ENCODE measurements at places on chromosomes 1 and 21.

- DNase-seq, result no peak
Measured at GRCh38 chr1:151504759-151505158, 6.4 kb upstream of the CGN start.

DNA sequence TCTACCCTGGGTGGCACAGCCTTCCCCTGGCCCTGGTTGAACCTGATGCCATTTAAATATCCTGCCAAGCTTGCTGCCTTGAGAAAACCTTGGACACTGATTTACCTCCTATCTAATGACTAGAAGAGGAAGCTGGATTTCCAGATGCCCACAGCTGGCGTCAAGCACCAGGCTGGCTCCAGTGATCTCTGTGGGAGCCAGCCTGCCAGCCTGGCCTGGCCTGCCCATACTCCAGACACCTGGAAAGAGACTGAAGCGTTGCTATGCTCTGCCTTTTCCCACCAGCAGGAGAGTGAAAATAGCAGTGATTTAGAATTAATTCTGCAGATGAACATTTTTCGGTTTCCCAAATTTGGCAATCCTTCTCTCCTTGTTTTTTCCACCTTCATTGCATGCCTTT lies 11.5 kb upstream of the EIF4G3 start:
- no peak for DNase-seq

DNA sequence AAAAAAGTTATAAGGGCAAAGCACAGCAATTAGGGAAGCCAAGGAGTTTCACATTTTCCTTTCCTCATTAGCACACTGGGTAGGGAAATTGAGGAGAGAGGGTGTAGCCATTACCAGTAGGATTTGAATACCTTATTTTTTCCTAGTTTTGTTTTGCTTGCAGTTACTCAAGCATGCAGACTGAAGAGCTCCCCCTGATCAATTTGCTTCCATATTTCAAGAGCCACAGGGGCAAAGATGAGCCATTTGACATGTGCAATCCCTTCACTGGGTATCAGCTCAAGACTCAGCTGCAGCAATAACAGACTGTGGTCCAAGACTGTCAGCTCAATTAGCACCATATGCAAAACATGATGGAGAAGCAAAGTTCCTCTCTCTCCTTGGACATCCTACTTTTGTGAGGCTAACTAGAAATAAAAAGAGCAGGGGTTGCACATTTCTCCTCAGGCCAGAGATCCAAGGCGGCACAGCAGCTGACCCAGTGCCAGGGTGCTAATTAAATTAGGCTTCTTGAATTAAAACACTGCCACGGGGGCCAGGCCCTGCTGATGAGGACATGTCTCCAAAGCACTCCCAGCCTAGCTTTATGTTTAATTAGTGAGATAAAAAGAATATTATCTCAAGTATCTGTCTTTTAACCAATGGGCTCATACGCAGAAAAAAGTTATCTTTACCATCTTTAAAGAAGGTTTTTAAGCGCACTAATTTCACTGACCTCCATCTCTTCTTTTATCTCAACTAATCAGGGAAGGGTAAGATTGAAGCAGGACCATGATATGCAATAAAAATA lies 36.7 kb upstream of the LRRC53 start:
- no peak for DNase-seq

GRCh38 chr21:44801468-44802395 lies at the start of gene UBE2G2:
Gene UBE2G2 (minus strand): TSS chr21:44801820. CDS start chr21:44801748, 72 bp downstream.
- DNase-seq, result peak; percentile 94

GRCh38 chr1:83086346-83086745 lies 912.6 kb downstream of the TTLL7 start:
- DNase-seq, result peak; percentile 39

GRCh38 chr1:165212229-165212628 lies 144.3 kb downstream of the LMX1A start:
- DNase-seq, result no peak

- DNase-seq, result no peak
Measured at GRCh38 chr21:32712043-32712442, 15.8 kb downstream of the SYNJ1 start.

DNA sequence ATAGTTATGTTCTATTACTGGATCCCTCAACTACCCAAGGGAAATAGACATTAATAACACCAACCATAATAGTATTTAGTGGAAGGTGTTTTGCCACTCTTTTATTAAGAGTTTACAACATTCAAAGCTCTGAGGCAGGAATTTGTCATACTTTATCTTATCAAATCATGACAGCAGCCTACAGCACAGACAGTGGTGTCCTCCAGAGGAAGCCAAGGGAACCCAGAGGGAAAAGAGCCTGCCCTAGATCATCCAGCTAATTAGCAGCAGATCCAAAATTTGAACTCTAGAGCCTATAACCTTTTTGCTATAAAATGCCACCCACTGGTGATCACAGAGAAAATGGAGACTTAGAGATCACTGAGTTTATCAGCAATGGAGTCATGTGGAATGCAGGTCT lies 18.2 kb downstream of the VAV3 start:
- no peak for DNase-seq

- DNase-seq, result peak; percentile 69
Measured at GRCh38 chr21:21028275-21028820, 30.1 kb downstream of the NCAM2 start.

- DNase-seq, result no peak
Measured at GRCh38 chr1:19615438-19615837, 28.7 kb upstream of the NBL1 start.

DNA sequence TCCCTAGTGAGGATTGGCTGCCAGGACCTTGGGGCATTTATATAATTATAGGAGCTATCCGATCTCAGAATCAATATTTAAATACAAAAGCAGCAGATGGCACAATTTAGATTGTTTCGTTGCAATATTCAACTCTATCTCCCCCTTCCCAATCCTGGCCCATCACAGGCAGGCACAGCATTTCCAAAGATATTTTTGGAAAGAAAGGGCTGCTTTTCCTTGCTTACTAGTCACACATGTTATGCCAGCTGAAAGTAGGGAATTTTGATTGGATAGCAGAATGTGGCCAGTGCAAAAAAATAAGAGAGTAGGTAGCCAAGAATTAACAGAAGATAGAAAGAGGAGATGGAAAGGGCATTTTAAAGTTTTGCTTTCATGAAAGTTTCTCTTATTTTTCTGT lies 37.9 kb downstream of the IL12RB2 start:
- DNase-seq, result no peak

DNA sequence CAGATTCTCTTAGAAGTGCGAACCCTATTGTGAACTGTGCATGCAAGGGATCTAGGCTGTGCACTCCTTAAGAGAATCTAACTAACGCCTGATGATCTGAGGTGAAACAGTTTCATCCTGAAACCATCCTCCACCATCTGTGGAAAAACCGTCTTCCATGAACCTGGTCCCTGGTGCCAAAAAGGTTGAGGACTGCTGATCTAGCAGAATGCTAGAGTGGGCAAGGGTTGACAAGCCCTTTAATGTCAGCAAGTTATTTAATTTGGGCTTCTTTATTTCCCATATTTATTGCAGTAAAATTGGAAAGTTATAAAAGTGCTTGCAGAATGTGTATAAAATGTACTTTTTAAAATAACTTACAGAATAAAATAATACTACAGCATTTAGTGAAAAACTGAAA lies 26.4 kb downstream of the ALG14 start:
- no peak for DNase-seq

GRCh38 chr1:54294887-54295286 lies 94.9 kb downstream of the MRPL37 start:
- DNase-seq, result peak; percentile 64

- no peak for DNase-seq
Measured at GRCh38 chr1:227042292-227042691, 102.2 kb downstream of the COQ8A start.

GRCh38 chr21:28991861-28992525 lies 684 bp downstream of the LTN1 start:
- DNase-seq, result peak; percentile 36

DNA sequence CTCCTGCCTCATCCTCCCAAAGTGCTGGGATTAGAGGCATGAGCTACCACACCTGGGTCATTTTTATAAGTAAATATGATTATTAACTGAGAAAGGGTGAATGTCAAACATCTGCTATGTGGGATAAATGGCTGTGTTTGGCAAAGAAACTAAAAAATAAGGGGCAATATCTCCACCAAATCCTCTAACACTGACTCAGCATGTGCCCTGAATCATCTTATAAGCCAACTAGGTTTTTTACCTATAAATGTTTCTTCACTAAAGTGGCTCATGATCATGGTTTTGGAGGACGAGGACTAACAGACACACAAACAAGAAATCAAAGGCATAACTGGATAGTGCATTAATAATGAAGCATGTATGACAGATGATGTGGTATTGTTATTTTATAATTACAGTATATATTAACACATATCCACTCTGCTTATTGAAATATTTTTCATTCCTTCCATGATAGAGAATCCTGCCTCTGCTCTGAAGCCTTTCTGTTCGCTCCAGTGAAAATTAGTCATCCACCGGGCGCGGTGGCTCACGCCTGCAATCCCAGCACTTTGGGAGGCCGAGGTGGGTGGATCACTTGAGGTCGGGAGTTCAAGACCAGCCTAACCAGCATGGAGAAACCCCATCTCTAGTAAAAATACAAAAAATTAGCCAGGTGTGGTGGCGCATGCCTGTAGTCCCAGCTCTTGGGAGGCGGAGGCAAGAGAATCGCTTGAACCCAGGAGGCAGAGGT lies 11.7 kb upstream of the ARHGAP29 start:
- DNase-seq, result no peak

GRCh38 chr1:22494144-22494543 lies 42.5 kb downstream of the ZBTB40 start:
- DNase-seq, result no peak

DNA sequence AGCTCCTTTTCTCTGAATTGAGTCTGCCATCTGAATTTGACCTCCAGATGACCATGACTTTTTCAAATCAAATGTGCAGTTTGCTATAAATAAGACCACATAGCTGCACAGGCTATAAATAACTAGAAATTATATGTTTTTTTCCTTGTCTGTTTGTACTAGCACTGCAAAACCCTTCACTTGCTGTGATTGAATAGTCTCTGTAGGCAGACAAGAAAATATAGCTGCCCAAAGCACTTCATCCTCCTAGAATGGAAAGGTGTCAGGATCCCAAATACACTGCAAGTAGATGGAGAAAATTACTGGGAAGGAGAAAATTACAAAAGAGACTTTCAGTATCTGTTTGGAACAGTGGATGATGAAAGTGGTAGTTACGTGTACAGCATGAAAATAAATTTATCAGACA lies 175.8 kb downstream of the APP start:
- no peak for DNase-seq

DNA sequence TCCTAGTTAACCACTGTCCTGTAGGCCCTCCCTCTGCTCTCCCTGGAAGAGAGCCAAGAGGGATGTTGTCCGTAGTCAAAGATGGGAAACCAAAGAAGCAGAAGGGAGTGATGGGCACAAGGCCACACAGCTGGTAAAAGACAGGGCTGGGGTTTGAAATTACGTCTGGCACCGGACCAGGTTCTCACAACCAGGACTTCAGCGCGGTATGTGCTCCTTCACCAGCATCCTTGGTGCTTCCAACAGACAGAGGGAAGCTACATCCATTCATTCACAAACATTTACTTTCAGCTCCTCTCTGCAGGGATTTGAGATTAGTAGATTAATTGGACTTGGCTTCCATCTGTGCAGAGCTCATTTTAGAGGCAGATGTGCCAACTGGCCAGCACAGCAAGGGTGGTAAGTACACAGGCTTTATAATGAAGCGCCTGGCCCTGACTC lies 191.2 kb downstream of the TRABD2B start:
- no peak for DNase-seq

- no peak for DNase-seq
Measured at GRCh38 chr1:215279682-215280081, 197.1 kb downstream of the KCNK2 start.

- no peak for DNase-seq
Measured at GRCh38 chr1:9197186-9198099, 37.1 kb upstream of the H6PD start.

DNA sequence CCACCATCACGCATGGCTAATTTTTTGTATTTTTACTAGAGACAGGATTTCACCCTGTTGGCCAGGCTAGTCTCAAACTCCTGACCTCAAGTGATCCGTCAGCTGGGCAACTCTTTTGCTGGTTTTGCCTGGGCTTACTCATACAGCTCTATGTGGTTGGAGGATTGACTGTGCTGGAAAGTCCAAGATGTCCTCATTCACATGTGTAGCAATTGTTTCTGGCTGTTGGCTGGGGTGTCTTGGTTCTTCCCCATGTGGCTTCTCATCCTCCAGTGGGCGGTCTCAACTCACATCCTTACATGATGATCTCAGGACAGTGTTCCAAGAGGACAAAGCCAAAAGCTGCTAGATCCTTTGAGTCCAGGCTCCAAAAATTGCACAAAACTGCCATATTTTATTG lies 53.3 kb downstream of the TEX35 start:
- DNase-seq, result no peak

DNA sequence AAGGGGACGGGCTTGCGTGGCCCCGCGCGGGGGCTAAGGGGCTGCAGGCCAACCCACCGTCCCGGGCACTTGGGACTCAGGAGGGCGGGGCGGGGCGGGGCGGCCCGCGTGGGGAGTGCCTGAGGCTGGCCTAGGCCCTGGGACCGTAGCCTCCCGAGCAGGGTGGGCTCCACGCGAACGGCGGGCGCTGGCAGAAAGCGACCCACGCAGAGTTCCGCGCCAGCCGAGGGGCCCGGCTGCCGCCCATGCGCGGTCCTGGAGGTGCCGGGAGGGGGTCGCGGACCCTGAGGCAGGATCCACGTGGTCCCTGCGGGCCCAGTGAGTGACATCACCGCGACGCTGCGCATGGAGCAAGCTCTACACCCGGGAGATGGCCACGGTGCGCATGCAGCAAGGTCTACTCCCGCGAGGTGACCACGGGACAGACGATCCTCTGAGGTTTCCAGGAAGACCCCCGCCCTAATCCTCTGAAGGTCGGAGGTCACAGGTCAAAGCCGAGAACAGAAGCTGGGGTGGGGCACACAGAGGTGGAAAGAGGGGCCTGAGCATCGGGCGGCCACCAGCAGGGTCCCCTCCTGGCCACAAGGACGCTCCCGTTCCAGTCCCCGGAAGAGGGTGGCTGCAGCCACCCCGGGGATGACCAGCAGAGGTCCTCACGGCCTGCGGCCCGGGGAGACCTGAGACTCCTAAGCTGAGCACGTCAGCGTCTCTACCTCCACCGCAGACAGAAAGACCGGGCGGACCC lies 13.5 kb upstream of the SLC19A1 start:
- peak; percentile 92 for DNase-seq

- no peak for DNase-seq
Measured at GRCh38 chr1:86650065-86650464, 54.3 kb upstream of the SH3GLB1 start.

DNA sequence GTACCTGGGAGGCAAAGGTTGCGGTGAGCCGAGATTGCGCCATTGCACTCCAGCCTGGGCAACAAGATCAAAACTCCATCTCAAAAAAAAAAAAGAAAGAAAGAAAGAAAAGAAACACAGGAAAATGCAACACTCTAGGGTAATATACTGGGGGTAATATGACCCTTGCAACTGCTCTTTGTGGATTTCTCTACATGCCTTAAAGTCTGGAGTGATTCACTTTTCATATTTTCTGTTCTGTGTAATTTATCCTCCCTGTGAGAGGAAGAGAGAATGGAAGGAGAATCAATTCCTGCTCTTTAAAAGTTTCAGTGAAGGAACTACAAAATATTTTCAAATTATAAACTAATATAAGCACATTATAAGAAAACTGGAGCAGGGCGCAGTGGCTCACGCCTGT lies 22.7 kb downstream of the RIT1 start:
- DNase-seq, result peak; percentile 68

All from adipocyte (in vitro differentiated cells).